Tibial nerve (tissue), 4 donors: ENCODE measurements at places on chromosomes 5 and 9. TPM values are rescaled to one million over a fixed set of nuclear protein-coding genes. Genes with fewer than 3 reads are reported as not detected.

- no peak for DNase-seq
Observed at GRCh38 chr9:74770508-74771261, 117.0 kb downstream of the TRPM6 start.

- no peak for DNase-seq
Observed at GRCh38 chr5:57416278-57416994, 66.2 kb downstream of the ACTBL2 start.

DNA sequence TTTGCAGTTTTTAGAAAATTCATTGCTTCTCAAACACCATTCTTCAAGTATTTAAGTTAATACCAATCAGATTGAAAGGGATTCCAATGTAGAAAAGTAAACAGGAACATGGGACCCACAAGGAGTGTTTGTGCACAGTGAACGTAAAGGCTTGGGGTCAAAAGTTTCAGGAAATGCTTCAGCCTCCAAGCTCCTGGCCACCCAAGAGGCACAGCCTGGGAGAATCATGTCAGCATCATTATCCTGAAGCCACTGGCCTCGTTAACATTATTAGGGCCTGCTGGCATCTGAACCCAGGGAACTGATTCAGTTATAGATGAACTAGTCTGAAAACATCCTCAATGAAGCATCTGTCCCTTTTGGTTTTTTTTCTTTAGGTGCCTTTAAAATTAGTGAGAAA lies 122.9 kb downstream of the NXNL2 start:
- no peak for DNase-seq

DNA sequence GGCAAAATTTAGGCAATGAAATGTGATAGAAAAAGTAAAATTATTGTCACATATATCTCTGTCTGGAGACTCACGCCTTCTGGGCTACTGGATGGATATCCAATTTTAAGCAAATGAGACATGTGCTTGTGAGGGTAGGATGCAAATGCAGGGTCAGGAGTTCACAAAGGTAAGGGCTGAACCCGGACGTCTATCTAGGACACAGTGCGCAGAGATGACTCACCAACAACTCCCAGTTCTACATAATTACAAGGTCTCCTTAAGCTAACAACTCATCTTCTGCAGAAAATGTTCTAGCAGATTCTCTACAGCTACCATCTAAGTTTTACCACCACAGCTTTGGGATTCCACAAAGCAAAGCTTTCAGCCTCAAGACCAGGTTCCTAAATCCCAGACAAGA lies 160.5 kb downstream of the ENTREP1 start:
- no peak for DNase-seq

DNA sequence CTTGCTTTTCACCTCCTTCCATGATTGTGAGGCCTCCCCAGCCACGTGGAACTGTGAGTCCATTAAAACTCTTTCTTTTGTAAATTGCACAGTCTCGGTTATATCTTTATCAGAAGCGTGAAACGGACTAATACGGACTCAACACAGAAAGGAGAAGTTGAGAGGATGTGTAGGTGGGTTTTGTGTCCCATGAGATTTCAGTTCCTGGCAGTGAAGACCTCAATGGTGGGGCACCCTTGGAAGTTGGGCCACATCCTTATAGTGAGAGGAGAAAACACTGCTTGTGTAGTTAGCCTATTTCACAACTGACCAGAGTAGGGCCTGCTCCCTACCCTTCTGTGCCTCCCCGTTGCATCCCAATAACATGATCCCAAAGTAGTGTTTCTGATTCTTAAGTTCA lies 98.9 kb upstream of the TNC start:
- no peak for DNase-seq

- no peak for DNase-seq
Observed at GRCh38 chr9:21995006-21995665, 545 bp downstream of the CDKN2B-AS1 start.

DNA sequence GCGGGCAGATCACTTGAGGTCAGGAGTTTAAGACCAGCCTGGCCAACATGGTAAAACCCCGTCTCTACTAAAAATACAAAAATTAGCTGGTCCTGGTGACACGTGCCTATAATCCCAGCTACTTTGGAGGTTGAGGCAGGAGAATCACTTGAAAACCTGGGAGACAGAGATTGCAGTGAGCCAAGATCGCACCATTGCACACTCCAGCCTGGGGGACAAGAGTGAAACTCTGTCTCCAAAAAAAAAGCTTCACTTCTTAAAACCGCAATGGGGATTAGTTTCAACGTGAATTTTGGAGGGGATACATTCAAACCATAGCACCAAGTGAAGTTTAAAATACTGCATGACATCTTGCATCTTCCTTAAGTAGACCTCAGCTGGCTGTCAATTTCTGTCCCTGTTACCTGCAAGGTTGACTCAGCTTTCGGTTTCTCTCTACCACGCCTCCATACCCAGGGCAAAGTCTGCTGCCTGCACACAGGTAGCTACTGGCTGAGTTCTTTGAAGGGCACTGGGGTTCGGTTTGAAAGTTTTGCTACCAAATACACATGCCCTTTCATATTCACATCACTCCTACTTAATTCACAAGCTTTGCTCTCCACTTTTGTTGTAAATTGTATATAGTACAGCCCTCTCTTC lies 69.3 kb downstream of the KIAA1958 start:
- DNase-seq = no peak

DNA sequence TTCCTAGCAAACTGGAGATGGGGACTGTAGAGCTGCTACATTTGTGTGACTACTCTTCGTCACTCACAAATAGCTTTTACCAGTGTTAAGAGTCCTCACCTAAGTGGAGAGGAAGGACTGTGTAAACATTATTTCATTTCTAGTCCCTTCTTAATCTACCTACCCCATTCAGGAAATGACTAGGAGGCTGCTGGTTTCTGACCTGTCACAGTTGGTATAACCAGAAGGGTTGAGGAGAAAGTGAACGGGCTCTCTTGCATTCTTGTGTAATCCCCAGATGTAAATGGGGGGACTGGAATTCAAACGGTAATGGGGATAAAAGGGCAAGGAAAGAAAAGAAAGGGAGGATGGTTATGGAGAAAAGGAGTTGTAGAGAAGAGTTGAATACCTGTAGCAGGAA lies 35.4 kb upstream of the BNIP1 start:
- no peak for DNase-seq

DNA sequence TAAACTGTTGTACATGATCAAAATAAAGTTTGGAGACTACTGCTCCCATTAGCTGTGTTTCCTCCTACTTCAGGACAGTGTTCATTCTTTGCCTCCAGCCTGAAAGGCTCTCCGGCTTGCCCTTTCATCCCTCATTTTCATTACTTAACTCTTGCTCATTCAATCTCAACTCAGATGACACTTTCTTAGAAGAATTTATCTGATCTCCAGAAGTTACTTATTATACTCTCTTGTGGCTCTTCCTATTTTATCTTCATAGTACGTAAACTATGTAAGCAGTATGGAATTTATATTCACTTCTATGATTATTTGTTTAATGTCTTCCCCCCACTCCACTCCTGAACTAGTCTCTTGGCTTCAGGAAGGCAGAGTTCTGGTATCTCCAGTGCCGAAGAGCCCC lies 1737.9 kb upstream of the C9orf72 start:
- DNase-seq = no peak

- no peak for DNase-seq
Observed at GRCh38 chr5:57529864-57530263, 47.3 kb upstream of the ACTBL2 start.

DNA sequence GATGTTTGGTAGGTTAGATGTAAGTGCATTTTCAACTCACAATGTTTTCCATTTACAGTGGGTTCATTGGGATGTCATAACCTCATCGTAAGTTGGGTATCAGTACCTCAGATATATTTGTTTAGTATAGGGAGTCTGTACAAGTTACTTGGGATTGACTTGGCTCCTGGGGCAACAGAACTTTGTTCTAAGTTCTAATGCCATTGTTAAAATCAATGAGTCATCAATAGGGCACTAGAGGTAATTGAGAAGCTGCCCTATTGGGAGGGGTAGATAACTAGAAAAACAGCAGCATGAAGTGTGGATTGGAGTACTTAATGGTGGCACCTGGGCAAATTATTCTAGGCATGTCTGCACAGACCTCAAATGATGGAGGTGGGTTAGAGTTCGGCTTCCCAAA lies 272.8 kb downstream of the DOCK8 start:
- no peak for DNase-seq

DNA sequence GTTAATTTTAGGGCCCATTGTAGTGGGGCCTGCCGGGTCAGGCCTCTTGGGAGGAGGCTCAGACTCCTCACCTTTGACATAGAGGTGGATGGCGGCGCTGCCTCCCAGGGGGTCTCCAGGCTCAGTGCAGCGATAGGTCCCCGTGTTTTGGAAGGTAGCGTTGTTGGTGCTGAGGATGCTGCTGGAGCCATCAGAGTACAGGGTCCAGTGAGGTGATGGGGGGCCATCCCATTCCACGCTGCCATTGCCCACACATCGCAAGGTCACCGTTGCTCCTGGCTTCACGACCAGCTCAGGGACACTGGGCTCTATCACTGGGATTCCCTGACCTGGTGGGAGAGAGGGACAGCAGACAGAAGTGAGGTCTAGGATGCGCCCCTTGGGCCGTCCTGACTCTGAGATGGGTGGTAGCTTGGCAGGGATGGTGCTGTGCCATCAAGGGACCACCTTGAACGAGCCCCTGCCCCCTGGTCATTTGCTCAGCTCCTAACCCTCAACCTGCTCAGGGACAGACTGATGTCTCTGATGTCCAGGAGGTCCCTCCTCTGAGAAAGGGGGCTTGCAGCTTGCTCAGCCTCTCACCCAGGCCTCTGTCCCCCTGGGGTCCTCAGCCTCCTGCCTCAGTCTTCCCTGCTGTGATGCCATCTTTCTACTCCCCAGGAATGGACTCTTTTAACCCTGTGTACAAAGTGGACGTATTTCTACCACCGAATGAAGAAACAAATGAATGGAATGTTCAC lies 5.5 kb downstream of the CSF1R start:
- no peak for DNase-seq

GRCh38 chr5:54040018-54040417 lies 270.4 kb downstream of the ARL15 start:
- no peak for DNase-seq

DNA sequence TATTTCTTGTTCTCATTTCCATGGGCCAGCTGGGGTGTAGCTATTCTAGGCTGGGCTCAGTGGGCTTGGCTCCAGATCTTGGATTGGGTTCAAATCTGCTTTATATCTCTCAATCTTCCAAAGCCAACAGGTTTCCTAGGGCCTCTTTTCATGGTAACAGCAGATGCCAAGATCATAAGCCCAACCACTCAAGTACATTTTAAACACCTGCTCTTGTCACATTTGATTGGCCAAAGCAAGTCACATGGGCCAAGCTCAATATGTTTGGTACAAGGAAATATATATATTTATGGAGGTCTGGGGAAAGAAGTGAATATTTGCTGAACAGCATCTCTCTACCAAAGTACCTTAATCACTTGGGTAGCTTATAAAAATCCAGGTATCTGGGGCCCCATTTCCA lies 49.5 kb downstream of the MRRF start:
- no peak for DNase-seq

DNA sequence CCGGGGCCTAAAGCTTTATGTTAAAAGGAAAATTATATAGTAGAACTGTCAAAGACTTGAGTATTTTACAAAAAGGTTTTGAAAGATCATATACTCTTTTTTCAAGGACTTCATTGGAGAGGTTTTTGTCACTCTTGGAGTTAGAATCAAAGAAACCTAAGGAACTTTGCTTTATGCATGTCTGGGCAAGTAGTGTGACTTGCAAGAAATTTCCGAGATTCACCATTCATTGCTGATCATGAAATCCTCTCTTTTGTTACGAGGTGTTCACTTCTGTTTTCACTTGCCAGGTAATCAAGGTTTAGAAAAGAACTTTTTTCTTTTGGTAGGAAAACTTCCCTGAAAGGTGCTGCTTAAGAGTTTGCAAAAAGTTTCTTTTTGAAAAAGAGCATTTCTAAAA lies 64.8 kb downstream of the NUP214 start:
- no peak for DNase-seq

DNA sequence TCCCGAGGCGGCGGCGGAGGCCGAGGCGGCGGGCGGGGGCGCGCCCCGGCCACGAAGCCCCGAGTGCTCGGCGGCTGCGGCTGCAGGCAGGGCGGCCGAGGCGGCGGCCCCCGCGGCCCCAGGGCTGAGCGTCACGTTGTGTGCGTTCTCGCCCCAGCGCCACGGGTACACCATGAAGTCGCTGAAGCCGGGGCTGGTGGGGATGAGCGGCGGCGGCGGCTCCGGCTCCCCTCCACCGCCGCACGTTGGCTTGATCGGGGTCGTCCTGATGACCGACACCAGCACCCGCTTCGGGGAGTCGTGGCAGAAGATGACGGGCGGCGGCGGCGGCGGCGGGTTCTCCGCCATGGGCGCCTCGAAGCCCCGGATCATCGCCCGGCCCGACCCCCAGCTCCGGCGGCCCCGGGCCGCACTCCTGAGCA lies 498 bp downstream of the ZNF367 start:
- no peak for DNase-seq

DNA sequence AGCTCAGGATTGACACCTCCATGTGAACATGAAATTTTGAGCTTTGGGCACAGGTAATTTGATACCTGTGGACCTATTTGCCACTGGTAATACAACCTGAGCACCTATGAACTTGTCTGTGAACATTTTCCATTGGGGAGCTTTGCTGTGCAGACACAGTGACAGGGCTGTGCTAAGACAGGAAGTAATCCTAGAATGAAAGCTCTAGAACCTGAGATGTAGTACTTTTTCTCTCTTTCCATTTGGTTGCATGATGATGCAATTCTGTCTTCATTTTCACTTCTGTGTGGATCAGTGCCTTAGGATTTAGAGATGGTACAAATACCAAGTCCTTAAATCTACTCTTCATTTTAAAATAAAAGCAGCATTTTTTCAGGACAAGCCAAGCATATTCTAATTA lies 216.9 kb downstream of the NR3C1 start:
- DNase-seq = no peak

- DNase-seq = peak; percentile 18
Observed at GRCh38 chr5:161411156-161411555, 135.4 kb downstream of the GABRB2 start.

- DNase-seq = no peak
Observed at GRCh38 chr9:105258225-105258737, 13.8 kb downstream of the SLC44A1 start.

The RNF183 gene
- total RNA-seq = not detected

The ARL15 gene
- 52.7 TPM for total RNA-seq

The OMD gene
- total RNA-seq = 56.2 TPM

The IRX1 gene
- 2.4 TPM for total RNA-seq

The TXNDC8 gene
- total RNA-seq = not detected

The IFNA2 gene
- not detected for total RNA-seq

The ADAMTS12 gene
- total RNA-seq = 10.4 TPM

The MORN5 gene
- not detected for total RNA-seq

The DND1 gene
- total RNA-seq = 1.3 TPM
